ENCODE measurements at places on chromosomes 2 and 18.

DNA sequence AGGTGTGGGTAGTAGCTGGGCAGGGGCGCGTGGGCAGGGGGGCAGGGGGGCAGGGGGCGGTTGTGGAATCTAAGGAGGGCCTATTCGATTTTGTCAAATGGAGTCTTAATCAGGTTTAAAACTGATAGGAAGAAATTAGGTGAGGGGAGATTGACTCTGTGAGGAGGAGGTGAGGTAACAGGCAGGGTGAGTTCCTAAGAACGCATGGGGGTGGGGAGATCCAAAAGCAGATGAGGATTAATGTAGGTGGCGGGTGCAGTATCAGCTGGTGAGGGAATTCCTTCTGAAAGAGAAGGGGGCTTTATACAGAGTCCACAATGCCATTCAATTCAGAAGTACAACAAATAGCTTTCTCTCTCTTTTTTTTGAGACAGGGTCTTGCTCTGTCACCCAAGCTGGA is 72.7 kb downstream of the CAB39 start:
- DNase-seq: no peak

DNA sequence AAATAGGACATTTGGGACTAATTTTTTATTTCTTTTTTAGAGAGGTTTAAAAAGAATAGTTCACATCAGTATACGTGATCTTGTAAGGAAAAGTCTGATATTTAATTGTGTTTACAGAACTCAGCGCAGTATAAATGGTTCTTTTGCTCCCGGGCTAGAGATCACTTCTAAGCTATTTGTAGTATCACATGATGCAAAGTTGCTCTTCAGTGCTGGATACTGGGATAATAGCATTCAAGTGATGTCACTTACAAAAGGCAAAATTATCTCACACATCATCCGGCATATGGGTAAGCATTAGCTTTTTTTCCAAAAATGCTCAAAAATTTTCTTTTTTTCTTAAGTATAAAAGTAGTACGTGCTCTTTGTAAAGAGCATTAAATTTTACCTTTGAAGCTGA is 37.4 kb upstream of the CYP20A1 start:
- no peak for DNase-seq

DNA sequence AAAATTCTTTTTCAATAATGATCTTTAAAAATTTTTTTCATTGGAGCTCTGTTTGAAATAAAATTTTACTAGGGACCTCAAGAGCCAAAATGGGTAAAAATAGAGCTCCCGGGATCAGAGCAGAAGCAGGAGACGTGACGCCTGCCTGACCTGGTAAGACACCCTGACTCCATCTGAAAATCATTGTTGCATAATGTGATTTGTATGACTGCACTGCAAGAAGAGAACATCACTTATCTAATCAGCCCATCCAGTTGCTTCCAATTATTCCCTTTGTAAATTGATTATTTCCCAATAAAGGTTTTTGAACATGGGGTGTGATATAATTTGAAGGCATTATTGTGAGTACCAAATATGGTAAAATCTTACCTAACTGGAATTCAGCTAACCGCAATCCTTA is 17.1 kb upstream of the TAF1B start:
- no peak for DNase-seq

DNA sequence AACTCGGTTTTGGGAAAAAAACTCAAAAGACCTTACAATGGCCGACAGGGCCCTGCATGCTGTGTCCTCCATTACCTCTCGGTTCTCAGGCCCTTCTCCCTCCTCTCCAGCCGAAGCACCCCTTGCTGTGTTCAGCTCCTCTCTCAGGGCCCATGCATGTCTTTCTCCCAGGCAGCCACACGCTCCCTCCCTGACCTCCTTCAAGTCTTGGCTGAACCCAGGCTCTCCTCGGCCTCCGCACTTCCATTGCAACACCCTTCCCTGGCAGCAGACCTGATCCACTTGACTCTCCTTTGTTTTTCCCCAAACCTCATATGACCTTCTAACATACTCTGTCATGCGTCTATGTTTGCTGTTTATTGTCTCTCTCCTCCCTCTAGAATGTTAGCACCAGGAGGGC is 114.0 kb downstream of the CYP26B1 start:
- DNase-seq: no peak

DNA sequence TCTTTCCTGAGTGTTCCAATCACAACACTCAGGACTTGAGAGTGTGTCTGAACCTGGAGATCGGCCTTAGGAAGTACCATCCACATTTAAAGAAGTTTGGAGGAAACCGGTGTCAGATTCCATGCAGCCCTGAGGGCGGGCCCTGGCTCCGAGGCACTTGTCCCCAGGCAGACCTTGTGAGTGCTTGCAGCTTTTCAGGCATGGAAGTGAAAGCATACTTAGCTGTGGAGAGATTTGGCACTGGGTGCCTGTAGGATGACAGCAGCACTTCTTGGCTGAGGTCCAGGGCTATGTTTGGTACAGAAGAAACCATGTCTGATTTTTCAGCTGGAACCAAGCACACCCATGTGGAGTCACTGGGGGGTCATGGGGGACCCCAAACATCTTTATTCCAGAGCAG is 230.8 kb downstream of the SEPTIN10 start:
- DNase-seq: peak; percentile 81

DNA sequence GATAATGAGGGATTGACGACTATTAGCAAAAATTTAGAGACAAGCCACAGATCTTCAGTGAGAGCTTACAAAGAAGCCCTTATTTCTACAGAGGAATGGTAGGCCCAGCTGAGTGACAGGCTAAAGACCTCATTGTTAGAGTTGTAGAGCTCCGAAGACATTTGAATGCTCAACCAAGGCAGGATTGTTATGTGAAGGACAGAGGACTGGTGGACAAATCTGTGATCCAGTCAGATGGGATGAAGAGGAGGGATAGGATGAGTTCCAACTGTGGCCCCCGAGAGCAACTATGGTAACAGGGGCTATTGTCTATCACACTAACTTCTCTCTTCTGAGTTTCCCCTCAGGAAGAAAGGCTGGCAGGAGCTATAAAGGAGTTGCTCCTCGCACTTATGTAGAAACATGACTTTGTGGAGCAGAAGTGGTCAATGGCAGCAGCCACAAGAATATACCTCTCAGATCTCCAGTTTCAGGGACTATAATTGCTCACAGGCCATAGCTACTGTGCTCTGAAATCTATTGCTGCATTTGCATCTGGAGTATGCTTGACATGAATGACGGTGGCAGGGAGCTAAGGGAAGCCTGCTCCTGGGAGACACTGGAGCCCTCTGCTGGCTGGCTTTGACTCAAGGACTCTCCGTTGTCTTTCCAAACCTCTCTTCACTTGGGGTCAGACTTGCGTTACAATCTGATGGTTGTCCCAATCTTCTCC is 50.3 kb upstream of the GREB1L start:
- DNase-seq: peak; percentile 62

- DNase-seq: no peak
Measured at GRCh38 chr2:158202161-158202815, 100.6 kb downstream of the UPP2 start.

DNA sequence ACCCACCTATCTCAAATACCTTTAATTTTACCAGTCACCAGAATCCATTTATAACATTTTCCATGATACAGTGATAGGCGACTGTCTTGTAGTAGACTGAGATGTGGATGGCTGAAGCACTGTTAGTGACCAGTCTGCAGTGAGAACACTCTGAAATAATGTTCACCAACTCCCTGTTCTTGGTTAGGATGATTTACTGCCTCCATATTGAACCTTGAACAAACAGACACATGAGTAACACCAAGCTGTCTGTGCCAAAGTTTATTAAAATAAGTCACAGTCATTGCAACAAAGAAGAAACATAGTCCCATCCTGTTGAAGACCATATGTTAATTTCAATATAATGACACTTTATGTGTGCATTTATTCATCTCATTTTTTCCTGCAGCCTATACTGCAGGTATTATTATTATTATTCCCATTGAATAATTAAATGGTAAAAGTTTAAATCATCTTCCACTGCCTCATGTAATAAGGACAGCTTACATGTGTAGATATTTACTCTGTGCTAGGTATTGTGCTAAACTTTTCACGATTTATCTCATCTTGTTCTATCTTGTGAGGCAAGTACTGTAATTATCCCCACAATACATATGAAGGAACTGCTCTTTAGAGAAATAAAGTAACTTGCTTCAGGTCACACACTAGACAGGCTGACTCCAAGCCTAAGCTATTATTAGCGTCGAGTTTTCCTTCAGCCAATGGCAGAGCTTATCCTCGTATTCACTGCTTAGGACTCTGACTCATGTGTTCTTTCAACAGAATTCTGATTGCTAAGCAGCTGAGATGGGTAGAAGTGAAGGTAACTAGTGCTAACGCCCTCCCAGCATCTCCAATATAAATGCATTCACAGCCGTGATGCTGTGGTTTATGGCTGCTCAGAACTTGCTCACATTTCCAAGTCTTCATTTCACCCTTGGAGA is 62.5 kb downstream of the ONECUT2 start:
- peak; percentile 65 for DNase-seq

DNA sequence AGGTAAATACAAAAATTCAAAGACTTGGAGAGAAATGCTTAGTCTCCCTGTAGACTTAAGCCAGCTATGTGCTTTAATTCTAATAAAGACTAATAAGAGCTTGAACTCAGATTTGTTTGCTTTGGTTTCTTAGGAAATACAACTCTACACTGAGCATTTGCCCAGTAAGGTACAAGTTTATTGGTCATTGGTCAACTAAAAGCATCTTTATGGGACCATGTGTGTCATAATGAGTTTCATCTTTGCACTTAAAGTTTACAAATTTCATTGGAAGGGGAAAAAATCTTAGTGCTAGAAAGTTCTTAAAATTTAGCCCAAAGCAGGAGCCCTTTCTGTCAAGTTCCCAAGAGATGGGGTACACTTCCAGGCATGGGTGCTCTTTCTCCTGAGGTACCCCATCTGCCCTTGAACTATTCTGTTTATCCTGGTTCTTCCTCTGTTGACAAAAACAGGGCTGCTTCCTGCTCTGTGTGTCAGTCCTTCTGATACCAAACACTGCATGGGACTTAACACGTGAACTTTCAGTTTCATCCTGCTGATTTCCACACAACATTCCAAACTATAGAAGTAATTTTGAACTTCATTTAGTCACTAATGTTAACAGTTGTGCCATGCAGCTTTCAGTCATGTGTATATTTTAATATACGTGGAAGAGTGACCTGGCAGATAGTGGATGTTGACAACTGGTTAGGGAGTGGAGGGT is 200.2 kb downstream of the TPGS2 start:
- no peak for DNase-seq

DNA sequence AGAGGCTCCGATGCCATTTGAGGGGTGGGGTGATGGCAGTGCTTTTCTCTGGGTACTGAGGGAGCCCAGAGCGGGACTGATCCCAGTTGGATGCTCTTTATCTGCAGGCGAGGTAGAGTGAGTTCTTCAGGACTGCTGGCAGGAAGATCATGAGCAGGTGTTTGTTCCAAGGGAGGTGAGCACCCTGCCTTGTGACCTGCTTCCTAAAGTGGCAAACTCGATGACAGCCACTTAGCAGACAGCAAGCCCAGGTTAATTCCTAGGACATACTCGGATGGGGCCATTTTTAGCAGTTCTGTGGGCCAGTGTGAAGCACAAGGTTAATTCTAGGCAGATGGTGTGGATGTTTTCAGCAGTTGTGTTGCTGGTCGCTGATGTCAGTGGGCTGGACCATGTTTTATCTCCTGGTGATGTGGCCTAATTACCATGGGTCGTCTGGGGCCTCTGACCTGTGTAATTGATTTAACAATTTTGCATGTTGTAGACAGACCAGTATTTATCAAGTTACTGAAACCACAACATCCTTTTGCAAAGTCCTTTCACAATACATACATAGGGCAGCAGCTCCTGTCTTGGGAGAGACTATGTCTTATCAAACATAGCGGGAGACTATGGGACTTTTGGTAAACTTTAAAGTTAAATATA is 4.9 kb downstream of the FKBP1B start:
- DNase-seq: no peak

DNA sequence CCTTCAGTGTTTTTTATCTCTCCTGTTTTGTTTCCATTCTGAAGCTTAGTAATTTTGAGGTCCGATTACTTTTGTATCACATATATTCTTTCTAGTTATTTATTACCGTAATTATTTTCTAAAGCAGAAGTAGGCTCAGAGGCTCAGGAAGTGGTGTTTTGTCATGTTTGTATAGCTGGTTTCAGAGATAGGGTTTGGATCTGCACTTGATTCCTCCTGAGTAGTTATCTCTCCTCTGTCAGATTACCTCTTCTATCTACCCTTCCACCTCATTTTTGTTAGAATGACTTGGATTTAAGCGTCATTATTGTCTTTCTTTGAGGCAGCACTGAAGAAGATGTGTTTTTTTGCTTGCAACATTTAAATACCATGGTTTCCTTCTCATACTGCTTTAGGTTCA is 95.4 kb downstream of the MTA3 start:
- no peak for DNase-seq

- no peak for DNase-seq
Measured at GRCh38 chr18:49581371-49581770, 19.5 kb downstream of the LIPG start.

DNA sequence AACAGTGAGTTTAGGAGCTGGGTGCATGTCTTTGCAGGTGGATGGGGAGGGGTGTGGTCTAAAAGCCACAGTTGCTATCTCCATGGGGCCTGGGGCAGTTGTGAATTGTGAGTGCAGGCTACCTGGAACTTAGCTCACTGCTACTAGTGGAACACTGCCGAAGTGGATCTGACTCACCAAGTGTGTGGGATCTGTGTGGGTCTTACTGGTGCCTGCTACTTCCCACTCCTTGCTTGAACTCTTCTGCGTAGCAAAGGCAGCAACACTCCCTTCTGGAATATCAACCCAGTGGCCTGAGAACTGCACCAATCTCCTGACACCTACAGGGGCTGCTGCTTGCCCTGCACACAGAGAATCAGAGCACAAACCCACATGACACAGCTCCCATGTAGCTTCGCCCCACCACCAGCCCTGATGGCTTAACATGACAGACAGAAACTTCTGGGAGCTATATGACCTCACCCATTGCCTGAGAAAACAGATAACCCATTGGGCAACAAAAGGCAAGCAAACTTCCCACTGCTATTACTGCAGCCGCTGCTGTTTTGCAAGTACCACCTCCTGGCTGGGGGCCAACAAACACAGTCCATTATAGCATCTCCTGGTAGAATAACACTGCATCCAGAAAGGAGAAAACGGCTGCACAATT is 455.1 kb upstream of the DDX18 start:
- no peak for DNase-seq

DNA sequence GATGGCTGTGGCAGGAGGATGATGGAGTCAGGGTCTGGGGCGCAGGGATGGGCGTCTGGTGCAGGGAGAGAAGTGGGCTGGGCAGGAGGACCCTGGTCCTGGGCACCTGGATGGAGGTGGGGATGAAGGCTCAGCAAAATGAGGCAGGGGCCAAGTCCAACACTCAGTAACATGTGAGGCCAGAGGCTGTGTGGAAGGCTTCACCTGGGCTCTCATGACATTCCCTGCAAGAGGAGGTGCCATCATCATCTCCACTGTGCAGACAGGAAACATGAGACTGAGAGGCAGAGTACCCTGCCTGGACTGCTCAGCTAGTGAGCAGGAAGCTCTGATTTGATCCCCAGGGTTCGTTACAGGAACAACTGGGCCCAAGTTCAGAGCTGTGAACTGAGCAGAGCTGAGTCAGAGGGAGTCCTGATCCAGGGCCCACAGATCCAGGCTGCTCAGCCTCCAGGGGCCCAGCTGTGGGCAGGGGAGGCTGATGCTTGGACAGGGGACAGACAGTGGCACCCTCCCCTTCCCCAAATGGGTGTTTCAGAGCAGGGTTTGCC is 36.9 kb downstream of the HJURP start:
- no peak for DNase-seq

Data from M059J (cell line).